ENCODE measurements at places on chromosomes 12 and 14.
A peak's percentile ranks its signal among the peaks of the same experiment; 100 is the strongest.

- DNase-seq, result no peak
These were observed 286.7 kb downstream of the ZFP36L1 start for GRCh38 chr14:68506021-68506644.

DNA sequence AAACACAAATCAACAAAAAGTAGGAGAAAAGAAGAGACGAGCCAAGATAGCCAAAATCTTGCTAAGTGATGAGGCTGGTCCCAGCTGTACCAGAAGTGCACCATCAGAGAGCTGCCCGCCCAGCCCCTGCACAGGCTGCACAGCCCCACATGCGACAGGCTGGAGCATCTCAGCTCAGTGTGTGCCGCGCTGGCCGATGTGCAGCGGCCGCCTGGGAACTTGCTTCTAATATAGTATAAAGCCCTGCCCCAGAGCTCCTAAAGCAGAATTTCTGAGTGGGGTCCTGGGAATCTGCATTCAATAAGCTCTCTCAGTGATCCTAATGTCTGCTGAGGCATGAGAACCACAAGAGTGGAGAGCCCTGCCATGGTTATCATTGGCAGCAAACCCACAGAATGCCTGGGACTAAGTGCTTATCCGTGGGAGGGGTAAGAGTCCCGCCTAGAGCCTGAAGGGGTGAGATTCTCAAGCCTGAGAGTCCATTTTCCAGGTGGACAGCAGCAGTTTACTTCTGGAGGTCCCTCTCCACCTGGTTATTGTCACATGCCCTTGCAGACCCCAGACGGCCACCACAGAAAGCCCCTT lies 171.6 kb downstream of the DPF3 start:
- DNase-seq, result no peak

DNA sequence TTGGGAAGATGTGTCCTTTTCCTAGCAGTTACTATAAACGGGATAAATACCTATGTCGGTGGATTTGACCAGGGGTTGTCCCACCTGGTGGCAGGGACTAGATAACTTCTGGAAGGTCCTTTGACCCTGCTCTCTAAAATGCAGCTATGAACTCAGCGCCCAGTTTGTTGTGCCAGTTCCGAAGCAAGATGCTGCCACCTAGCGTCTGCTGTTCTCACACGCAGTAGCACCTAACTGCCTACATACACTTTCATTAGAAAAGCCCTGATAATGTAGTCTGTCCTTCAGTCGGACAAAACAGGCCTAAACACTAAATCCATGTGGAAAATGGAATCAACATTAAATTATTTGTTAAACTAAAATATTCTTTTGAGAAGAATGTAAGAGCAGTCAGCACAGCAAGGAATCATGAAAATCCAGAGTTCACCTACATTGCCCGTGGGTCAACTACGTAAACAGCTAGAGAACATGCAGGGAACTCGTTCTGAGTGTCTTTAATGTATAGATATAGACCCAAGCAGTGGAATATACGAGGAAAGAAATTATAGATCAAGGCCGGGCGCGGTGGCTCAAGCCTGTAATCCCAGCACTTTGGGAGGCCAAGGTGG lies 51.1 kb upstream of the CRACR2A start:
- peak; percentile 9 for DNase-seq

DNA sequence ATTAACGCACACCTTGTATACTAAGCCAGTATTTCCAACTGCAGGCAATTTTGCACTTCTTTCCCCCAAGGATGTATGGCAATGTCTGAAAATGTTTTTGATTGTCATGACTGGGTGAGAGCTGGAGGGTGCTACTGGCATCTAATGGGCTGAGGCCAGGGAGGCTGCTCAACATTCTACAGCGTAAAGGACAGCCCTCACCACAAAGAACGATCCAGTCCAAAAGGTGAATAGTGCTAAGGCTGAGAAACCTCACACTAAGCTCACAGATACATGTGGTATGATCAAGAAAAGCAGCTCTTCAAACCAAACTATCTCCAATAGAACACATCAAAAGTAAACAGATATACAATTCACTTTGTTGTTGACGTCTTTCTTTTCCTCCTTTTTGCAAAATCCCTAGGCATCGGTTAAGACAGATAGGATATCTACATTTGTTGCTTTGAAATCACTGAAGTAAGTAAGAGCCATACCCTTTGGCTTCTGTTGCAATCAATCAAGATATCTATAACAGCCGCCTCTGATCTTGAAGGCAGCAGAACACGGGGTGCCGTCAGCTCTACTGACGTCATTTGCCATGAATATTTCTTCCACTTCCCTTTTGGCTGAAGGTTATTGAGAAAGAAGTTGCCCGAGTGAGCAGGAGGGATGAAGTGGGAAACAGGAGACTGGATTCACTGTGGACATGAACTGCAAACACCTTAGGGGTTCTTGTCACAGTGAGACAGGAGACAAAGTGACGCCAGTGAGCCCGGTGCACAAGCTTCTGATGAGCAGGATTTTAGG lies 218.3 kb downstream of the FOXN3 start:
- no peak for DNase-seq

GRCh38 chr12:113898466-113898865 lies 67.7 kb downstream of the RBM19 start:
- no peak for DNase-seq

DNA sequence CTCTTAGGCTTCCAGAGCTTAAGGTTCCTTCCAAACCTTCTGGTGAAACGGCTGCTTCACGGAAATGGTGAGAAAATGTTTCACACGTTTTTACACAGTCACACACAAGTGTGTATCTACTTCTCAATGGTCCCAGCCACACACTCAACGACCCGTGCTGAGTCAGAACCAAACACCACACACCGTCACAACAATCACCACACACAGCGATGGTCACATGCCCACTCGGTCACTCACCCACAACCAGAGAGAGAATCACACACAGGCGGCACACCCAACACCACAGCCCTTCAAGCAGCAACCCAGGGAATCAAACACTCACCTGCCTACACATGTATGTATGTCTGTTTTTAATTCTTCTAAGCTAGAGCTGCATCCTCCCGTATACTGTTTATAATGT lies 12.6 kb upstream of the PLEKHD1 start:
- no peak for DNase-seq

GRCh38 chr14:28661171-28661772 lies 105.3 kb upstream of the FOXG1 start:
- DNase-seq, result no peak

DNA sequence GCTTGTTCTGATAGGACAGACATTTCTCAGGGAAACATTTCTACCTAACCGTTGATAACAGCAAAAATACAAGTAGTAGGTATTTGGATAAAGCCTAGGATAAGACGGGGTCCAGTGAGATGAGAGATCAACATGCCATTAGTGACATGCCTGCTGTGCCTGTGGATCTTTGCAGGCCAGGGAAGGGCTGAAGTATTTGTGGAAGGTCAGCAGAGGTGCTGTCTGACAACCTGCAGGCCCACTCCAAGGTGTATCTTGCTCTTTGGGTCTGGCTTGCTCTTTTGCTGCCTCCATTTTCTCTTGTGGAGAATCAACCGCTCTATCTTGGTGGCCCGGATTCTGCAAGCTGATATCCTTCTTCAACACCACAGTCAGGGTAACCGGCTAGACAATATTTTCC lies 46.7 kb downstream of the MSRB3 start:
- DNase-seq, result no peak

- DNase-seq, result no peak
These were observed 215.7 kb downstream of the KIF21A start for GRCh38 chr12:39227218-39227617.

DNA sequence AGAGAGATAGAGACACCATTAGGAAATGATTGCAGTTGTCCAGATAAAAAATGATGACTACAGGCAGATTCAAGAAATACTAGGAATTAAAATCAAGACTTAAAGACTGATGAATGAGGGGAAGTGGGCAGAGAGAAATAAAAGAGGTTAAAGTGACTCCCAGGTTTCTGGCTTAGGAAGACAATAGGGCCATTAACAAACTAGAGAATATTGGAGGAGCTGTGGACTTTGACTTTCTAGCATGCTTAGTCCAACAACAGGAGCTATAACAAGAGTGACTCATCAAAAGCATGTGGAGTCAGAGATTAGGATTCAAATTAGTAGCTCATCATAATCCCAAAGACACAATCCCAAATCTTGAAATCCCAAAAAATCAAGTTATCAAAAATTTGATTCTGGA lies 101.5 kb downstream of the BMP4 start:
- DNase-seq, result no peak

DNA sequence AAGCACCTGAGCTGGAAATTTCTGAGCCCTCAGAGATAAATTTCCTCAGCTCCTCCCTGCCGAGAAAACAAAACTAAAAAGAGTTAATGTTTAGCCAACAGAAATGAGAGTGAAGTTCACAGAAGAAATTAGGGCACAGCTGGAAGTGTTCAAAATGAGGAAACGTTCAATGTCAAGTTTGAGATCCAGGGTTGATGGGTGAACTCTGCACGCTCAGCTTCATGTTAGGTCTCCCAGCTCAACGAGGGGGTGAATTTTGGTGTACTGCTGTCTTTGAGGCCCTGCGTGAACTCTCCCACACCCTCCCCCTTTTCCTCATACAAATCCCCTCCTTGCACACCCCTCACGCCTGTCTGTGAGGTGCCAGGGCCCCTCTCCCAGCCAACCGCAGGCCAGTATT lies 13.3 kb upstream of the OAS3 start:
- DNase-seq, result no peak

GRCh38 chr12:76441016-76441415 lies 92.8 kb upstream of the BBS10 start:
- DNase-seq, result no peak

DNA sequence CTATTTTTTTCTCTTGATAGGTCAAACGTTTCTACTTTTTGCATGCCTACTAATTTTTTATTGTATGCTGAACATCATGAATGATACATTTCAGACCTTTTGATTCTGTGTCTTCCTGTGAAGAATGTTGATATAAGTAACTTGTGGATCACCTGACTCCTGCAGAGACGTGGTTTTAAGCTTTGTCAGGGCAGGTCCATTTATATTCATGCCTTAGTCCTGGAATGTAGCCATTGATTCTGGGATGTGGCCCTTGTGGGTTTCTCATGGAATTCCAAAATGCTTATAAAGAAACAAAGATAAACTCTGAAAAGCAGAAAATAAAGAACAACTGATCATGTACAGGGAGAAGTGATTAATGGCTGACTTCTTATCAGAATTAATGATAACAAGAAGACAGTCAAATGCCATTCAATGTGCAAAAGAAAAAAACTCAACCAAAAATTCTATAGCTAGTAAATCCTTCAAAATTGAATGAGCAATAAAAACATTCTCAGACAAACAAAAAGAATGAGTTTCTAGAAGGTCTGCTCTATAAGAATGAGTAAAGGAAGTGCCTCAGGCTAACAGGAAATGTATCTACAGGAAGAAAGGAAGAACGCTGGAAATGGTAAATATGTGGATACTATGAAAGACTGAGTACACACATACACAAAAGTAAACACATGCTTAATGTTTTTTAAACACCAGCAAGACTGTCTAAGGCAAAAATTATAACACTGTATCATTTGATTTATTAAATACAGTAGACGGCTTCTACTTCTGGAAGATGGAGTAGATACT lies 284.8 kb upstream of the DIO3 start:
- no peak for DNase-seq

GRCh38 chr14:51548187-51548586 lies 103.5 kb upstream of the FRMD6 start:
- no peak for DNase-seq

DNA sequence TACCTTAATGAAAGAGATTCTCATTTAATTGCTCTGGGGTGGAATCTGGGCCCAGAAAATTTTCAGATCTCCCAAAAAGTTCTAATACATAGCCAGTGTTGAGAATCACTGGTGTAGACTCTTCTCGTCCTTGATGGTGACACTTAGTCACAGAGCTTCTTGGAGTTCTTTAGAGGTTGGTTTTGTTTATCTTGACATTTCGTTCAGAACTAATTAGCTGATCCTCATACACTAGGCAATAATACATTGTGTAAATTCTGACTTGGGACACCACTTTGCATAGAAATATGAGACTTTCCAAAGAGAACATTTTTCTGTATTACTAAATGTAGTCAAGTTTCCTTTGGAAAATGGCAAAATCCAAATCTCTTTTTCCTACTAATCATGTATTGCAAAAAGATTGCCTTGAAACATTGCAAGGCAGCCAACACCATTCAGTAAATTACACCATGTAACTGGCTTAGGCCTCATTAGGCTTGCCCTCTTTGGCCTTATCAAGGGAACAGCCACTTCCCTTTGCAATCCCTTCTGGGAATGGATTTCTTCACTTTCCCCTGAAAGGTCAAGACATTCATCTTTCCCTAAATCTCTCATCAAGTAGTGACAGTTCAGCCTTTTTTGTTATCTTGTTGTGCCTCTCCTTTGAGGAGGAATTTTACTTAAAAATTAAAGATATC lies 102.2 kb downstream of the PAH start:
- DNase-seq, result no peak

- no peak for DNase-seq
These were observed 400 bp upstream of the PRIMA1 start for GRCh38 chr14:93788543-93789227.

DNA sequence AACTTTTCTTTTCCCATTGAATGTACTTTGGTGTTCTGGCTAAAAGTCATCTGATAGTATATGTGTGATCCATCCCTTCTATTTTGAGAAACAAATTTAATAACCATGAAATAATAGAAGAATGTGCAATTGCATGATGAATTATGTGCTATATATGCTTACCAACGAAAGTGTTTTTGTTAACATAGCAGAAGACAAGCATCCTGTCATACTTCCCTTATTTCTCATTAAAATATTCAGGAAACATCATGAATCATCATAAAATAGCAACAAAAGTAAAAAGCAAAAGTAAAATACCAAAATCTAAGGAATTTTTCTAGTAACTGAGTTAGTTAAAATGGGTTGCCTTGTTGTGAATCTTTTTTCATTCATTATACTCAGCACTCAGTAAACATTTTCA lies 409.0 kb upstream of the PDE3A start:
- DNase-seq, result no peak

DNA sequence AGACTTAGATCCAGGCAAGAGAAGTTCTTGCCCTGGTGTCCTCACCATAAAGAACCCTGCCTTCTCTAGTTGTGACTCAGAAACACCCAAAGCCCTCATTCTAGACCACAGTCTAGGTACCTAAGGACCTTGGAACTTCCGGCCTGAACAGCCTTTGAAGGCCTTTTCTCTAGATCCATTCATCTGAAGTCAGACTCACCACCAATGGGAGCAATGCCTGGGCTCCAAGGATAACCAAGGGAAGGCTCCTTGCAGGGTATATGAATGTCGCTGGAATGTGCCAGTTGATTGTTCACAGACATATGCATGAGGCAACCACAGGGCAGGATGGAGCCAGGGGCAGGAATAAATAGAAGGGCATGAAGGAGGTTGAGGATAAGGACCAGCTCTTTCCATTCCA lies 86.3 kb downstream of the PLCZ1 start:
- no peak for DNase-seq

DNA sequence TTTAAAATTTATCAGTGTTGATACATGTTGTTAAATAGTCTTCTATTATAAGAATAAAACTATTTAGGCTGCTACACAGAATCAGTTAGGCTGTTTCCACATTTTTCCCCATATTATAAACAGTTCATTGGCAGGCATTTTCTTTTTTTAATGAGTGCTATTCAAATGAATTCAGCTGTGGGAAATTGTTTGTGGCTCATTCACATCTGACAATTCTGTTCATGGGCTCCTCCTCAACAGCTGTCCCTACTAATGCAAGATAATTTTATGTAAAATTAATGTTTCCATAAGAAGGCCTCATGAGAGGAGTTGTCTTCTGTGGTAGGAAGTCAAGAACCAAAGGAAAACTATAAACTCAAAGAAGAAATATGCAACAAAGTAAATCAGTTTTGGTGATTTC lies 218.0 kb downstream of the PPFIA2 start:
- DNase-seq, result no peak

Data from NK-92 treated with Interleukin-12 subunit alpha and Interleukin-12 subunit beta, amount 100 ng/mL, for 24 hours (cell line).